ENCODE measurements at places on chromosomes 1 and 21.

DNA sequence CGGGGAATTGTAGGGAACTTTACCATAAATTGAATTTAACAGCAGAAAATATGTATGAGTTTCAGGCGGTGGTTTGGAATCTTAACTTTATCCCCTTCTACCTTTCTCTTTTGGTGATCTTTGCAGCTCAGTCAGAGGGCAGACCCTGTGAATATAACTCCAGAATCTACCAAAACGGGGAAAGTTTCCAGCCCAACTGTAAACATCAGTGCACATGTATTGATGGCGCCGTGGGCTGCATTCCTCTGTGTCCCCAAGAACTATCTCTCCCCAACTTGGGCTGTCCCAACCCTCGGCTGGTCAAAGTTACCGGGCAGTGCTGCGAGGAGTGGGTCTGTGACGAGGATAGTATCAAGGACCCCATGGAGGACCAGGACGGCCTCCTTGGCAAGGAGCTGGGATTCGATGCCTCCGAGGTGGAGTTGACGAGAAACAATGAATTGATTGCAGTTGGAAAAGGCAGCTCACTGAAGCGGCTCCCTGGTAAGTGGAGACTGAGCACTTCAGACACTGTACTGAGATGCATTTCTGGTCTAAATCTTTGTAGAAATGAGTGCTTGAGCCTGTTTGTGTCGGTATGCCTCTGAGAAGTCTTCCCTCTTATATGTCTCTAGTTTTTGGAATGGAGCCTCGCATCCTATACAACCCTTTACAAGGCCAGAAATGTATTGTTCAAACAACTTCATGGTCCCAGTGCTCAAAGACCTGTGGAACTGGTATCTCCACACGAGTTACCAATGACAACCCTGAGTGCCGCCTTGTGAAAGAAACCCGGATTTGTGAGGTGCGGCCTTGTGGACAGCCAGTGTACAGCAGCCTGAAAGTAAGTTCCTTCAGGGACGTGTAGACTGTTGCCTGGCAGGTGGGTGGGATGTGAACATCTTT, 1.5 kb downstream of the CCN1 start:
- no peak for DNase-seq

- DNase-seq, result peak; percentile 12
Measured at GRCh38 chr1:187646536-187647107, 817.9 kb downstream of the PLA2G4A start.

GRCh38 chr1:208093046-208093445, 151.1 kb downstream of the PLXNA2 start:
- DNase-seq, result no peak

- peak; percentile 59 for DNase-seq
Measured at GRCh38 chr1:88595355-88596002, 88.6 kb upstream of the PKN2 start.

DNA sequence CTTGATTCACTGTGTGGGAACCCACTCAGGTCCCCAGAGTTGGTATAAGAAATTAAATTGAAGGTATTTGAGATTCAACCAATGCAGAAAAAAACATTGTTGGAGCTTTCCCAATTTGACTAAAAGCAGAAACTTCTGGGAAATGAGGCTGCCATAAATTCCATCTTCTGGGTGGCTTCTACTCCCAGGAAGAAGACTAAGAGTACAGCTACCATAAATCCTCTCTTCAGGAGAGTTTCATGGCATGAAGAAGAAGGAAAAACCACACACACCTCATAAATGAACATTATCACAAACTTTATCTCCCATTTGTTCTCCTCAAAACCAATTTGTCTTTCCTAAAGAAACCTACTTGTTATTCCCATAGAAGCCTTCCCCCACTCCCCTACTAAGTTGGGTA, 283.9 kb downstream of the DPYD start:
- DNase-seq, result no peak

GRCh38 chr1:174405219-174405618, 42.5 kb upstream of the GPR52 start:
- no peak for DNase-seq
